ENCODE measurements at places on chromosomes 12 and 14. TPM values are rescaled to one million over a fixed set of nuclear protein-coding genes. Genes with fewer than 3 reads are reported as not detected.

GRCh38 chr12:79381248-79382208 lies 309.2 kb downstream of the PAWR start:
- no peak overlapping the region for H3K27ac ChIP-seq
- no peaks in the 10 kb centered on the region for H3K27me3 ChIP-seq
- no peaks in the 10 kb centered on the region for H3K4me1 ChIP-seq
- no peak overlapping the region for H3K4me3 ChIP-seq
- DNase-seq = no peak

DNA sequence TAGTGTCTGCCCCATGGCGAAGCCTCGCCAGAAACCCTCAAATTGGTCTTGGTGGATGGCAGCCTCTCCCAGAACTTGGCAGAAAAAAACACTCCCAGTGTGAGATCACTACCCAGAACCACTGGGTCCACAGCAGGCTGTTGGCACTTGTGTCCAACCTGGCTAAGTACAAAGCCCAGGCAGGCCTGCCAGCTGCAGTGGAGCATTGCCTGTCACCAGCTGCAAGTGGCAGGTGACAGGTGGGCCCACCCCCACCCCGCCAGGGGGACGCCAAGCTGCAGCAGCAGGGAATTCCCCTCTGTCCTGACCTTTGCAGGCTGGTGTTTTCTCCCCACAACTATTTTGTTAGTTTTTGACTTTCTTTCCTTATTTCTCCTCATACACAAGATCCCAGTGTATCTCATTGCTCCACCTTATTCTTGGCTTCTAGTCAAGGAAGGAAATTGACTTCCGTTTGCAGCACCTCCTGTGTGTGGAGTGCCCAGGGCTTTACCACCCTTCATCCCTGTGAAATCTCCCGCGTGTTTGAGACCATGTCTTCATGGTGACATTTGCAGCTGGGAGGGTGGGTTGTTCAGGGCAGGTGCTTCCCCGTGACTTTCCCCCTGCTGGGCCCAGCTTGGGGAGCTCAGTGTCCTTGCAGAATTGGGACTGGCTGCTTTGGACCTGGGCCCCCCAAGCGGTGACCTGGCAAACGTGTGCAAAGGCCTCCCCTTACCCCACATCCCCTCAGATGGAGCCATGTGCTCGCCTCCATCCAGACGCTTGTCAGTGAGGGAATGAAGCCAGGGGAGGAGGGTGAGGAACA lies 73.8 kb upstream of the RIN3 start:
- no peak overlapping the region for H3K4me3 ChIP-seq
- DNase-seq = no peak
- peaks cover 7% of the 10 kb centered on the region for H3K4me1 ChIP-seq

GRCh38 chr14:93368996-93369712 lies 22.2 kb downstream of the COX8C start:
- no peaks in the 10 kb centered on the region for H3K4me1 ChIP-seq
- H3K36me3 ChIP-seq = no peaks in the 10 kb centered on the region
- H3K27me3 ChIP-seq = no peaks in the 10 kb centered on the region

CEBPE gene
- not detected for total RNA-seq

DNA sequence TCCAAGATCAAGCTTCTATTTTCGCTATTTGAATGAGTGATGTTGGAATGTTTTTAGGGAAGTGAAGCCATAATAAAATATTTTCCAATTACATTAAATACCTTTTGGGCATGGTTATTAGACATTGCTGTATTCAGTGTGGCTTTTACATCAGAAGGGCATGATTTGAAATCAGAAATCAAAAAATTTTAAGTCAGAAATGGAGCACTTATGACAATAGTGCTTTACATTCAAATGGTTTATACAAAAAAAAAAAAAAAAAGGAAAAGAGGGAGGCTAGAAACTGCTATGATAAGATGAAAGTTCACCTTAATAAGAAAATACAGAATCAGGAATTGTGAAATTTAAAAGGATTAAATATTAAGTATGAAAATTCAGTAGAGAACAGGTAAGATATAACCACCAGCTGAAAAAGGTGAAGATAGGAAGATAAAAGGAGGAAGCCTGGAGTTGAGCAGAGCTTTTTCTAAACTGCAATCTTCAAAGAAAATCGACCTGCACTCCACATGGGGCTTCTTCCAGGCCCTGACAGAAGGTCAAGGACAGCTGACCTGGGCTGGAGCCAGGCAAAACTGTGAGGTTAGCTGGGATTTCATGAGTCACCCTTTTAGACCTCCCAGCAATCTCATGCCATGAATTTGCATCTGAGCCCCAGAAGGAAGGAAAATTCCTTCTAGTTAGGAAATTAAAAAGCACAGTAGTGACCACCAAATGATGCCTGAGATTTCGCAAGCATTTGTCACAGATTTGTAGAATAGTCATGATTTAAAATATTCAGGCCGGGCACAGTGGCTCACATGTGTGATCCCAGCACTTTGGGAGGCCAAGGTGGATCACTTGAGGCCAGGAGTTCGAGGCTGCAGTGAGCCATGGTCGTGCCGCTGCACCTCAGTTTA lies 23.4 kb upstream of the BMP4 start:
- H3K27me3 ChIP-seq = no peaks in the 10 kb centered on the region
- no peaks in the 10 kb centered on the region for H3K36me3 ChIP-seq
- H3K27ac ChIP-seq = no peak overlapping the region

DNA sequence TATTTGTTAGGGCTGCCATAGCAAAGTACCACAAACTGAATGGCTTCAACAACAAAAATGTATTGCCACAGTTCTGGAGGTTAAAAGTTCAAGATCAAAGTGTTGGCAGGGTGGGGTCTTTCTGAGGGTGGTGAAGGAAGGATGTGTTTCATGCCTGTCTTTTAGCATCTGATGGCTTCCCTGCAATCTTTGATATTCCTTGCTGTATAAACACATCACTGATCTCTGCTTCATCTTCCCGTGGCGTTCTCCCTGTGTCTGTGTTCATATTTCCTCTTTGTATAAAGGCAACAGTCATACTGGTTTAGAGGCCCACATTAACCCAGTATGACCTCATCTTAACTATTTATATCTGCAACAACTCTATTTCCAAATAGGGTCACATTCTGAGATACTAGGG lies 167.5 kb downstream of the BTG1 start:
- no peak for DNase-seq
- no peak overlapping the region for H3K27ac ChIP-seq
- peaks cover 4% of the 10 kb centered on the region for H3K4me1 ChIP-seq
- H3K27me3 ChIP-seq = no peaks in the 10 kb centered on the region
- H3K36me3 ChIP-seq = no peaks in the 10 kb centered on the region

GRCh38 chr14:37932008-37932407 lies 275.7 kb upstream of the SSTR1 start:
- H3K36me3 ChIP-seq = no peaks in the 10 kb centered on the region
- no peaks in the 10 kb centered on the region for H3K27me3 ChIP-seq
- H3K27ac ChIP-seq = no peak overlapping the region
- no peak for DNase-seq
- H3K4me3 ChIP-seq = no peak overlapping the region

DNA sequence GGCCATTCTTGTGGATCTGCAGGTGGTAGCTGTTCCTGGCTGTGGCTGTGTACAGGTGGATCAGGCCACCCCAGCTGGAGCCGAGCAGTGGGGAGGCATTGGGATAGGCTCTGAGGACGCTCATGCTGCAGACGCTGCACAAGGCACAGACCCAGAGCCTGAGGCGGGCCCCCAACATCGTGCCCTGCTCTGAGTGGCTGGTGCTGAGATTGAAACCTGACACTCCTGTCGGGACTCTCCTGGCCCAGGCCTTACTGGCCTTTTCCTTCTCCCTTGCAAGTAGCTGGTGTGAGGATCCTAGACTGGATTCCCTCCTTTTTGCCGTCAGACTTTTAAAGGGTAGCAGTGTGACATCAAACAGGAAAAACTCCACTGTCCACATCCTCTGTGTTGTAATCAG lies at the start of gene FGF23:
FGF23 (minus strand) TSS at position 308 of the 400 bp plus-strand sequence; CDS start at position 178, 130 bp downstream.
- no peaks in the 10 kb centered on the region for H3K27me3 ChIP-seq
- DNase-seq = peak; percentile 49
- H3K27ac ChIP-seq = no peak within 1 kb of the TSS
- no peaks in the 10 kb centered on the region for H3K4me1 ChIP-seq

SLC38A6 gene
- total RNA-seq = 37.7 TPM

YARS2 gene
- 12.2 TPM for total RNA-seq

GRCh38 chr12:52305921-52306705 lies 14.8 kb upstream of the KRT81 start:
- H3K27me3 ChIP-seq = no peaks in the 10 kb centered on the region
- H3K36me3 ChIP-seq = no peaks in the 10 kb centered on the region
- H3K27ac ChIP-seq = no peak overlapping the region
- H3K4me3 ChIP-seq = no peak overlapping the region
- DNase-seq = peak; percentile 50

DNA sequence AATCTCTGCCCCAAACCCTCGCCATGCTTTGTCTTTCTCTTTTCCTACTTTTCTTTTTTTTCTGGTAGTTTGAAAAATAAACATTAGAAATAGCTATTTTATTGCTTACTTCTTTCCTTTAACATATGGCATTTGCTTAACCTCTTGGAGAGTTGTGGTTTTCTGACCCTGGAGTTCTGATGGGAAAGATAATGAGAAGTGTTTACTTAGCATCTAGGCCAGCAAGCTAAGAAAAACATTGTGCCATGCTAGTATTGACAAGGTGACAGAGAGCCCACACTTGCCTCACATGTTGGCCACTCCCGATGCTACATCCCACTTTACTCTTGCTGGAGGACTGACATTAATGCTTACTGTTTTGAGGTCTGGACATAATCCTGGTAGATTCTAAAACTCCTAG lies 886.2 kb downstream of the DIO2 start:
- no peaks in the 10 kb centered on the region for H3K36me3 ChIP-seq
- H3K4me1 ChIP-seq = no peaks in the 10 kb centered on the region
- DNase-seq = peak; percentile 30
- H3K27me3 ChIP-seq = no peaks in the 10 kb centered on the region
- H3K27ac ChIP-seq = no peak overlapping the region
